ENCODE measurements at places on chromosomes 16 and 17.

DNA sequence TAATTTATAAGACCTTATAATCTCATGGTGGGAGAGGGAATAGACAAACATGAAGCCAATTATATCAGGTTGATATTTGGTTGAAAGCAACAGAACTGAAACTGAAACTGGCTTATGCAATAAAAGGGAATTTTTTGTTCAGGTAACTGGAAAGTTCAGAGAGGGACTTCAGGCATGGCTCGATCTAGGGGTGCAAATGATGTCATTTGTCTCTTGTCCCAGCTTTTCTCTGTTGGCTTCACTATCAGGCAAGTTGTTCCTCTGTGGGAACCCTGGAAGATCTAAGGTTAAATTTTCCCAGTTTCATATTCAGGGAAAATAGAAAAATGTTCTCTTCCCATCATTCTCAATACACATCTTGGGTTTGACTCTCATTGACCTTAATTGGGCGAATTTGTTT lies 59.8 kb downstream of the OTOA start:
- H3K27me3 ChIP-seq: no peaks in the 10 kb centered on the region
- no peaks in the 10 kb centered on the region for H3K4me1 ChIP-seq
- H3K27ac ChIP-seq: no peak overlapping the region
- DNase-seq: no peak
- no peak overlapping the region for H3K4me3 ChIP-seq
- no peaks in the 10 kb centered on the region for H3K36me3 ChIP-seq

GRCh38 chr17:76593384-76593826 lies 7.7 kb upstream of the ST6GALNAC2 start:
- no peak overlapping the region for H3K27ac ChIP-seq
- no peaks in the 10 kb centered on the region for H3K36me3 ChIP-seq
- peaks cover 15% of the 10 kb centered on the region for H3K27me3 ChIP-seq
- H3K4me3 ChIP-seq: no peak overlapping the region
- H3K4me1 ChIP-seq: no peaks in the 10 kb centered on the region
- DNase-seq: no peak

- H3K36me3 ChIP-seq: no peaks in the 10 kb centered on the region
- peaks cover 18% of the 10 kb centered on the region for H3K27me3 ChIP-seq
- H3K4me3 ChIP-seq: no peak overlapping the region
- no peak overlapping the region for H3K27ac ChIP-seq
- H3K4me1 ChIP-seq: peaks cover 60% of the 10 kb centered on the region
- DNase-seq: no peak
These were observed 24.4 kb downstream of the RAB11FIP4 start for GRCh38 chr17:31415640-31416502.

GRCh38 chr17:2511138-2511461 lies 588 bp downstream of the METTL16 start:
- H3K36me3 ChIP-seq: no peaks in the 10 kb centered on the region
- H3K4me3 ChIP-seq: peak overlapping the region; percentile 75
- H3K4me1 ChIP-seq: peaks cover 8% of the 10 kb centered on the region

GRCh38 chr17:57604771-57605674 lies 140.1 kb downstream of the CCDC182 start:
- DNase-seq: peak; percentile 38
- H3K27ac ChIP-seq: no peak overlapping the region
- no peaks in the 10 kb centered on the region for H3K36me3 ChIP-seq
- no peaks in the 10 kb centered on the region for H3K27me3 ChIP-seq
- peaks cover 44% of the 10 kb centered on the region for H3K4me1 ChIP-seq
